ENCODE measurements at places on chromosomes 4 and X.

- no peak for DNase-seq
Measured at GRCh38 chr4:175954685-175955084, 111.0 kb upstream of the WDR17 start.

DNA sequence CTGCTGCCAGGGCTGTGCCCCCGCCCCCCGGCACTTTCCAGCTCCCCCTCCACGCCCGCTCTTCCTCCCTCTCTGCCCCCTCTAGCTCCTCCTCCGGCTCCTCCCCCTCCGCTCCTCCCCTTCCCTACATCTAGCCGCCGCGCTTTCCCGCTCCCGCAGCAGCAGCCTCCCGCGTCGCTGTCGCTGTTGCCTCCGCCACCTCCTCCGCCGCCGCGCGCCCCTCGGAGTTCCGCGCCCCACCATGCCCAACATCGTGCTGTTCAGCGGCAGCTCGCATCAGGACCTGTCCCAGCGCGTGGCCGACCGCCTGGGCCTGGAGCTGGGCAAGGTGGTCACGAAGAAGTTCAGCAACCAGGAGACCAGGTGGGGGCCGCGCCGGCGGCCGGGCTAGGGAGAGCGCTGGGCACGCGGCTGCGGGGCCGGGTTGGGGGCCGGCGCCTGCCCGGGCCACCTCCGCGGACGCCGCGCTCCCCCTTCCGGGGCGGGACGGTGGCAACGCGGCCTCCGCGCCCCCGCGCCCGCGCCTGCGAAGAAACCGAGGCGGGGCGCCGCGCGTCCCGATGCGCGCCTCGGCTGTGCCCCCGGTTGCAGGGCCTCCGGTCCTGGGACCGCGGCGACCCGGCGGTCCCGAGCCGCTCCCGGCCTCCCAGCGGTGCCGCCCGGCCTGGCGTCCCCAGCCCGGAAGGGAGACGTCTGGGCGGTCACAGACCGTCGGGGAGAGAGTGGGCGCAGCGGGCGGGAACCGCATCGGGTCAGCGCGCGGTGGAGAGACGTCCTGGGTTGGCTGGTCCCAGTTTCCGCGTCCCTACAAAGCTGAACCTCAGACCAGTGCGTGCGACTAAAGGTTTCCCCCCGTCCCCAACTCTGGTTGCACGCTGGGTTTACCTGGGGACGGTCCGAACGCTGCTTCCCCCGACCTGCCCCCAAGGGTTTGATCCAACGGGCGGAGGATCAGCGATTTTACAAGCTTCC is at the start of gene PRPS2:
Gene PRPS2, plus strand, starts transcription at position 156 of the 972 bp plus-strand sequence. Its CDS starts 86 bp downstream, at position 242.
- peak; percentile 75 for DNase-seq

DNA sequence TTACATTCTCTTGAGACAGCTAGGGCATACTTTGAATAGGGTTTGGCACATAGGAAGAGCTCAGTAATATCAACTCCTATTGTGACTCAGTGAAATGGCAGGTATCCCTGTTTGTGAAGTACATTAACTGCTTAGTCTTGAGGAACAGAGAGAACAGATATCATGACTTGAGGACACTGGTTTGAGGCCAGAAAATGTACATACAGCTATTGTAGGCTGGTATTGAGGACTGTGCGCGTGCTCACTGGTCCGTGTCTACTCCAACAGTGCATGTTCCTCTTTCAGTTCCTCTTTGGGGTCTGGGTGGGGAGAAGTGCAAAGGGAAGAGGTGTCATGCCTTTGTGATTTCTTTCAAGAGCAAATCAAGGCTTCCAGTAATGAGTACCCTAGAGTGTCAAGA is 34.6 kb upstream of the TBC1D9 start:
- no peak for DNase-seq

- no peak for DNase-seq
Measured at GRCh38 chr4:156665780-156666366, 305.7 kb downstream of the PDGFC start.

DNA sequence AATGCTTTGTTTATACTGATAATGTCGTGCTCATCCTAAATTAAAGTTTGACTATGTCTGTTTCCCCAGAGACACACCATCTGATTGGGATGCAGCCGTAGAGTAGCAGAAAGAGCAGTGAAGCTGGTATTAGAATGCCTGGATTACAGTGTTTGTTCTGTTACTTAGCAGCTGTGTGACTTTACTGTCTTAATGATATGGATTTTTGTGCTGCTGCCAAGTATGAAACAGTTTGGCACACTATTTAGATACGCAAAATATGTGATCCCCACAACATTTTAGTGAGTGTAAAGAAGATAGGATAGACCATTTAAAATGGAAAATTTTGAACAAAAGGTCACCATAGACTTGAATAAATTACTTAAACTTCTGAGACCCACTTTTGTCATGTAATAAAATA is 1.2 kb upstream of the CHIC1 start:
- DNase-seq, result no peak

DNA sequence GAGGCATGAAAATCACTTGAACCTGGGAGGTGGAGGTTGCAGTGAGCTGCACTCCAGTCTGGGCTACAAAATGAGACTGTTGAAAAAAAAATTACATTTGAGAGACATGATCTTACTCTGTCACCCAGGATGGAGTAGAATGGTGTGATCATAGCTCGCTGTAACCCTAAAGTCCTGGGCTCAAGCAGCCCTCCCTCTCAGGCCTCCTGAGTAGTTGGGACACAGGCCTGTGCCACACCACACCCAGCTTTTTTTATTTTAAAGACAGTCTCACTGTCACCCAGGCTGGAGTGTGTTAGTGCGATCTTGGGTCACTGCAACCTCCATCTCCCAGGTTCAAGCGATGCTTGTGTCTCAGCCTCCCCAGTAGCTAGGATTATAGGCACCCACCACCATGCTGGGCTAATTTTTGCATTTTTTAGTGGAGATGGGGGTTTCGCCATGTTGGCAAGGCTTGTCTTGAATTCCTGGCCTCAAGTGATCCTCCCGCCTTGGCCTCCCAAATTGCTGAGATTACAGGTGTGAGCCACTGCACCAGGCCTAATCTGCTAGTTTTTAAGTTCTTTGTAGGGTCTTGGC is 6.1 kb downstream of the RPS3A start:
- no peak for DNase-seq

DNA sequence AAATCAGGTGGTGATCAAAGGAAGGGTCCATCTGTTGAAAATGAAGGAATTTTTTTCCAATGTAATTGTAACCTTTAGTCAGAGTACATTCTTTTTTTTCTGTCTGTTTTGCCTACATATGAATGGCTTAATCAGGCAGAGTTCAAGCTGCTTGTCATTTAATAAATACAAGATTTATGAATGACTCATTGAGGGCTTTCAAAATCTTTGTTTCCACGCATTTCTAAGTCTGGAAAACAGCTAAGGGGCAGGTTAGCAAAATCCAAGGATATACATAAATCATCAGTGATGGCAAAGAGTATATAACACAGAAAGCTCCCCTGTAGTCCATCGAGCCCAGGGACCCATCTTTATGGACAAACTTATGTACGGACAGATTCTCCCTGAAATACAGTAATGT is 1.8 kb downstream of the CA5B start:
- no peak for DNase-seq

GRCh38 chrX:138127314-138127713 is 561.4 kb downstream of the ZIC3 start:
- DNase-seq, result no peak

- peak; percentile 15 for DNase-seq
Measured at GRCh38 chr4:175453456-175453855, 358.6 kb downstream of the GPM6A start.

GRCh38 chrX:101659601-101660063 is at the start of gene ARMCX2:
TSS of gene ARMCX2 (minus strand) at chrX:101659850. CDS start at chrX:101657588, 2,262 bp downstream.
- no peak for DNase-seq

- DNase-seq, result no peak
Measured at GRCh38 chrX:72102760-72103159, 29.0 kb downstream of the RTL5 start.

GRCh38 chr4:150457802-150458201 is 124.1 kb upstream of the MAB21L2 start:
- no peak for DNase-seq

- DNase-seq, result no peak
Measured at GRCh38 chr4:172776203-172776861, 392.3 kb upstream of the GALNT7 start.

DNA sequence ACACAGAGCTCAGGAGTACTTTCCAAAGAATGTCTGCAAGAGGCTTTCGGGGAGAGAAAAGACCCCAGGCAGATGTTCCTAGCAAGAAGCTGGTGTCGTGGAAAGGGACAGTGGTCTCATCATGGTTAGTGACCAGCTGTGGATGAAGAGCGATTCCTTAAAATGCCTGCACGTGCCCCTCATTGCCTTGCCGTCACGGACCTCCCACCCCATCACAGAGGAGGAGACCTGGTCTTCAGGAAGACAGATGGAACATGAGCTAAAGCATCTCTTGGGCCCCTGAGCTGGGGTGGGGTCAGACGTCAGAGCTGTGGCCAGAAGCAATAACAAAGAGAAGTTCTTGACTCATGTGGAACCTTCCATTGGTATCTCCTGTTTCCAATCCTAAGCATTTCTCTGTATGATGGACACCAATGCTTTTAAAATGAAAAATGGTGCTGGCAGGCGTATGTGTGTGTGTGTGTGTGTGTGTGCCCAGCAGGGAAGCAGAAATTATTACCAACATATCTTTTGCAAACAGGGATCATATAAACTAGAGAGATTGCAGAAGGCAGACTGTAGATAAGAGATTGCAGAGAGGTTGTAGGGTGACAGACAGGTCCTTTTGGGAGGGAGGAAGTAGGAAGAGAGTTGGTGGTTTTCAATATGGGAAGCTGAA is 25.2 kb upstream of the ASMTL start:
- no peak for DNase-seq

DNA sequence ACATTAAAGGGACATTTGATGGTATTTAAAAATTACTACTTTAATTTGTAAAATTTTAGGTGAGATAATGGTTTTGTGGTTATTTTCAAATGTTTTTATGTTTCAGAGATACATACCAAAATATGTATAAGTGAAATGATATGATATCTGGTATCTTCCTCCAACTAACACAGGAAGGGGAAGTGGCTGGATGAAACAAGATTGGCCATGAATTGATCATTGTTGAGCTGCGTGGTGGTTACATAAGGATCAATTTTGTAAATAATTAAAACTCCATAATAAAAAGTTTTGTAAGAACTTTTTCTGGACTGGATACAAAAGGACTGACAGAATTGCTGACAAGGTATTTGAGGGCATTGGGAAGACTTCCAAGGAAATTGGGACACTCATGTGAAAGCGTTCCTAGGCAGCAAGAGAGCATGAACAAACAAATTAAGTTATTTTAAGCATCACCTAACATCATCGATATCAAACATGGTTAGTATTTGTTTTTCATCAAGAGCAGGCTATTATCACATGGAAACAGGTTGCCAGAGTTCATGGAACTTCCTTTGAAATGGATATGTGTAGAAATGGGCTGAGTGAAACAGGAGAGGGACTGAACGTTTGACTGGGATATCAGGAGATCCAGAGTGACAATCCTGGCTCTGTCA is 4.4 kb upstream of the PGM2 start:
- no peak for DNase-seq

- no peak for DNase-seq
Measured at GRCh38 chr4:161525121-161525520, 638.7 kb downstream of the FSTL5 start.

GRCh38 chr4:172707622-172708021 is 461.0 kb upstream of the GALNT7 start:
- no peak for DNase-seq

DNA sequence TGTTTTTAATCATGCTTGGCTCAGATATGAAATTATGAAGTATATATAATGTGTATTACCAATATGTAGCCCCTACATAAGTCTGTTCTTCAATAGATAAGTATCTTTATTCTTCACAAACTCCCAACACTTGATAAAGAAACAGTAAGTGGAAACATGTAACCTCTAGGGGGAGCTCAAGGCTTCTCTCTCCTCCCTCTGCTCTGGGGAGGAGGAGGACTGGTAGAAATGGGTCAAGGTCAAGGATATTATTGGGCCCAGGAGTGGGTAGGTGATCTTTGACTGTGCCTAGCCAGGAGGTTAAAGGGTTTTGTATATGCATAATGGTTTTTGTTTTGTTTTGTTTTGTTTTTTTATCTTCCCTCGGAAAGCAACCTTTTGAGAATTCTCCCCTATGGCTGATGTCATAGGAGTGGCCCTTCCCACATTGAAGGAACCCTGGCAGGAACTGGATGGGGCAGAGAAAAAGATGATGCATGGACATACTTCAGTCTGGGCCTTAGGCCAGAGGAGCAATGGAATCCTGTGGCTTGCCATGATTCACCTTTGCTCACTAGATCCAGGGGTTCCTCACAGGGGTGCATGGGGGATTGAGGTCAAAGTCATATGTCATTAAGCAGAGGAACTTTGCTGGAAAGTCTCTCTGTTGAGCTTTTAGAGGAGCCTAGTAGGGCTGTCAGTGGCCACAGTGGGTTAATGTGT is 460.3 kb downstream of the MID1IP1 start:
- peak; percentile 23 for DNase-seq

GRCh38 chr4:105166066-105166465 is 19.4 kb downstream of the TET2 start:
- no peak for DNase-seq

DNA sequence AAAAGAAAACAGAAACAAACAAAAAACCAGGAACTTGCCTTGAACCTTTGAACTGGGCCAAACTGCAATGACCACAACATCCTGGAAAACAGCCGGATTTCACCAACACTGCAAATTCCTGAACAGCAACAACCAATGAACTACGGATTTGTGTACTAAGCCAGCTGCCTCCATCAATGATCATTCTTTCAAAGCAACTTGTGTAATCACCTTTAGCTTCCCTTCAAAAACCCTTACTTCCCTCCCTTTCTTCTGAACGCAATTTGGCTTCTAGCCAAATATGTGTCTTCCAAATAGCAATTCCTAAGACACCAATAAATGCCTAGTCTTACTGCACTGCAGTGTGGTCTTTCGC is 98.5 kb upstream of the FAM47C start:
- DNase-seq, result no peak

- no peak for DNase-seq
Measured at GRCh38 chrX:15567886-15568616, 32.7 kb downstream of the ACE2 start.

GRCh38 chr4:79682801-79683530 is 274.9 kb upstream of the GK2 start:
- no peak for DNase-seq

- peak; percentile 58 for DNase-seq
Measured at GRCh38 chr4:111283066-111283677, 660.3 kb upstream of the PITX2 start.

- no peak for DNase-seq
Measured at GRCh38 chrX:20159797-20160385, 18.3 kb upstream of the EIF1AX start.

DNA sequence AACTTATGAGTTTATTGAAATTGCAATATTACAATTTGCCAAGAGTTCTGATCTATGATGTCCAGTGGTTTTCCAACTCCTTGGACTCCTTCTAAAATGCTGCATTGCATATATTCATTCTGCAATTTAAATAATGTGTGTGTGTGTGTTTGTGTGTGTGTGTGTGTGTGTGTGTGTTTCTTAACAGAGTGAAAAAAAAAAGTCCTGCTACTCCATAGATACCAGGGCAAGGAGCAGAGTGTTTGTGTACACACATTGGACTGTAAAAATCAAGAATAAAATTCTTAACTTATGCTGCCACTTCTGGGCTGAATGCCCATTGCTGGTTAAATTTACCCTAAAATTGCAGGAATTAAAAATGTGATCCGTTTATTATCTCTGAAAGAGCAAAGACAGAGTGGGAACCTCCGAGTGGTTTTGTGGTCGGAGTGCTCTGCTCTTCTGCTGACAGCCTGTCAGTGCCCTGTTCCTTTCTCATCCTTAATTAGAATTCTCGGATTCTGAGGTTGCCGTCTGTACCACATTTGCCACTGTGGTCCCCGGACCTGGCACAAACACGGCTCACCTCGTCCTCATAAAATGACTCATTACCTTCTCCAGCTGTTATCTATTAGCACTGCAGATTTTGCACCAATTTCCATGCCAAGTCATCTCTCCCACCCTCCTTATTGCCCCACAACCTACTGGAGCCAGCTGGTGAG is 355.5 kb downstream of the KCNIP4 start:
- peak; percentile 15 for DNase-seq

- no peak for DNase-seq
Measured at GRCh38 chrX:29468911-29469494, 746.4 kb upstream of the MAGEB2 start.

Measured in BE2C (cell line).